ENCODE measurements at places on chromosomes 3 and 15.

- no peak for DNase-seq
These were observed 625.8 kb upstream of the BCHE start for GRCh38 chr3:166462891-166463470.

DNA sequence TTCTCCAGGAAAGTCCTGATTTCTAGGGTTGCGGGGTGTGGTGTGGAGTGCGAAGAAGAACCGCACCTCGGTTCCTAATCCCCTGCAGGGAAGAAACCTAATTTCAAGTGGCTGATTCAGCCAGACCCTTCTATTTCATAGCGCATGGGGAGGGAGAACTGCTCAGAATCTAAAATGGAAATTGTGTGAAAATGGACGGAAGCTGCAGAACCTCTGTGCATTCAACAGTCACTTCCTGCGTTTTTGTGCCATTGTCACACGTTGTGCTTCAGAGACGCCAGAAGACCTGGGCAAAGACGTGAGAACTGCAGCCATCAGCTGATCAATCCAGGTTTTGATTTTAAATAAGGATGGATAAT, 1.2 kb downstream of the SIDT1 start:
- no peak for DNase-seq

DNA sequence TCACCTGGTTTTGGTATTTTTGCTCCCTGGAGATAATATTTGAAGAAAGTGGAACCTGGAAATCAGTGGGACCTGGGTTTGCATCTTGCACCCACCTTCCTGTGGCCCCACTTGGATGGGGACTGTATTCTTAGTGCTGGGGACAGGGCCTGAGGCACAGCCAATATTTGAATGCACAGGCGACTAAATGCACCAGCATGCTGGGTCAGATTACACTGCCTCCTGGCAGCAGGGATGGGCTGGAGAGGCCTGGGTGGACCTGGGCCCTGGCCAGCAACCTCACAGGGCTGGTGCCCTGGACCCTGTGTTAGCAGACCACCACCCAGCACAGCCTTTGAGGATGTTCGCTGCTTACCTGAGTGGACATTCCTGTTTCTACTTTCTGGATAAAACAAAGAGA, 10.5 kb downstream of the ITIH4 start:
- peak; percentile 55 for DNase-seq

DNA sequence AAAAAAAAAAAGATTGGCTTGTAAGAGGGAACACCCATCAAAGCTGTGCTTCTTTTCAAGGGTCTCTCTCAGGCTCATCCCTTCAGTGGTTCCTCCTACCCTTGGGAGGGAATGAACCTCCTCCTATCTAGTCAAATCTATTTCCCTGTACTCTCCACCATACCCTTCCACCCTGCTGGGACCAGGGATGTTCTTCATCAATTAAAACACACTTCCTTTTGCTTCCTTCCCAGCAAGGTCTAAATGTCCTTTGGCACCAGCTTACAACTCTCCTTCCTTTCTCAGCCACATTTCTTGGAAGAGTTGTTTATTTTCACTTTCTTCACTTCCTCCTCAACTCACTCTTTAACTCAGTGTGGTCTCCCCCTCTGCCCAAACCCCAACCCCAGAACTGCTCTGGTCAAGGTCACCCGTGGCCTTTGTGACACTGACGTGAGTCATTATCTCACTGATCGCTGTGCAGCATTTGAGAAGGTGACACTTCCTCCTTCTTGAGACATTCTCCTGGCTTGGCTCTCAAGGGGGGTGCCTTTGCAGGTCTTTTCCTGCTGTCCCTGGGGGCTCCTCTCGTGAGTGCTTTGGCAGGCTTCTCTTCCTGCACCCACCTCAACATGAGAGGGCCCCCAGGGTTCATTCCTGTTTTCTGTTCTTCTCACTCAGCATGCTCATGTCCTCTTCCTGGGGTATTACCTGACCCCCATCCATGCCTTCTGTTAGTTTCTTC, 210.5 kb upstream of the TLE3 start:
- no peak for DNase-seq

DNA sequence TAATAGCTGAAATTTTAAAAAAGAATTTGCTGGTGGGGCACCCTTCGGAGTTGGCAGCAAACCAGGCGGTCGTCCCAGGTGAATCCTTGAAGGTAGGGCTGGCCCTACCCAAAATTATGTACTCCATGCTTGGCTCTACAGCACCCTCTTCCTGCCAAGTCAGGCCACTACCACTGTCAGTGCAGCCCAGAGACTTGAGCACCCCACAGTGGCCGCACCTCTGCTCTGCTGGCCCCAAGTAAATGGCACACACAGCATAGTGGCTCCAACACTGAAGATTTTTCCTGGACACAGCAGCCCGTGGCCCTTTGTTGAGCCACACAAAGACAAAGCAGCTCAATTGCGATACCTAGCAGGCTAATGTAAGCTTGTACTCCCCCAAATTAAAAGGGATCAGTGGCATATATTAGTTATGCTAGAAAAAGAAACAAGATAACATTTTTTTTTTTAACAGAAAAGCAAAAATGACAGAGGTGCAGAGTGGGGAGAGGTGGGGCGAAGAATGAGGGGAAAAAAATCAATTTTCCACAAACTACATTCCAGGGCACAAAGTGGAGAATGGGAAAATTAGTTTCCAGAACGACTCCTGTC, 250.5 kb downstream of the UACA start:
- DNase-seq = peak; percentile 87

DNA sequence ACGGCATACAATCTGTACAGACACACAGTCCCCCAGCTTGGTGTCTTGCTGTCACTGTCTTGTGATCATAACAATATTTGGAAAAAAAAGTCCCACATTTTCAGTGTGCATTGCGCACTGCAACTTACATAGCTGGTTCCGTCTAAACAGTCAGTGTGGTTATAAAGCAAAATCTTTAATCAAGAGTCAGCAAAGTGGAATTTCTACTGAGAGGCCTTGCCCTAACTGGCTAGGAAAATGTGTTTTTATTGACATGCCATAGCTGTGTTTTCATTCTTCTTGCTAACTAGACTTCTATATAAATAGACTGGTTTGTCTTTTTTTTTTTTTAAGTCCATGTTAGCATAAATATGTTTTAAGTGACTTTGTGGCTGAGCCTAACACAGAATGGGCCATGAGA, 174.8 kb downstream of the POLR2M start:
- no peak for DNase-seq

GRCh38 chr15:78445875-78446274, 7.9 kb downstream of the IREB2 start:
- DNase-seq = no peak

DNA sequence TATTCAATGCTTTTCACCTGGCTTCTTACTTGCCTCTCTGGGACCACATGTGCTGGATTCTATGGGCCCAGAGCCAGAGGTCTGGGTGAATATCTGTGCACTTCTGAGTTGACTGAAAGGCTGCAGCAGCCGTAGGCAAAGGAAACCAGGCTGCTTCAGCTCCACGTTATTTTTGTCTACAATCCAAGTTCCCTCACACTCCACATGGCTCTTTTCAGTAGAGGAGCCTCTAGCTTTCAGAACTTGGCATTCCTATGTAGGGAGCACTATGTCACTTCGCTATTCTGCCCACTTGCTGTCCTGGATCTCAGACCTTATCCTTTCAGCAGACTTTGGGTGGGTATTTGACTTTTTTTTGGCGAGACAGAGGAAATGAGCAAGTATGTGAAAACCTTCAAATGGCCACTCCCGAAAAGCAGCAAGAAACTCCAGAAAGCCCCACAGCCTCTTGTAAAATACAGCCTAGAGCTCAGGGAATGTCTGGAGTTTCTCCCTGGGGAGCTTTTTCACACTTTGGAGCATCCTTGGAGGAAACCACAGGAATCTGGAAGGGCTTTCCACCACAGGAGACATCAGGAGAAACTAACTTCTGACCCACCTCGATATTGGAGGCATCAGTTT, 80.9 kb downstream of the DUT start:
- DNase-seq = no peak

GRCh38 chr15:94655249-94655880, 424.0 kb downstream of the MCTP2 start:
- DNase-seq = no peak

- DNase-seq = no peak
These were observed 495.2 kb downstream of the ROBO2 start for GRCh38 chr3:77535116-77535515.

DNA sequence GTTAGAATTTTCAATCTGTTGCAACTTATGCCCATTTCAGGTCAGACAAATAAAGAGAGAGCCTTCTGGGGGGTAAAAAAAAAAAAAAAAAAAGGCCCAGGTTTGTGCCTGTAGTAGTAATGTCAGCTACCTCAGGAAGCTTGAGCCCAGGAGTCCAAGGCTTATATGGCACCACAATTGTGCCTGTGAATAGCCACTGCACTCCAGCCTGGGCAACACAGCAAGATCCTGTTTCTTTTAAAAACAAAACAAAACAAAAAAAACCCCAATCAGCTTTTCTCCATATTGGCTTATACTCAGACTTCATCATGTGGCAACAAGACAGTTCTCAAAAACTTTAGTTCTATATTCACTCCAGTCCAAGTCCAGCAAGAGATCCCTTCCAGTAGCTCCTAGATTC, 8.4 kb upstream of the LRRFIP2 start:
- no peak for DNase-seq
